ENCODE measurements at places on chromosomes 11 and 22.
A peak's percentile ranks its signal among the peaks of the same experiment; 100 is the strongest.

DNA sequence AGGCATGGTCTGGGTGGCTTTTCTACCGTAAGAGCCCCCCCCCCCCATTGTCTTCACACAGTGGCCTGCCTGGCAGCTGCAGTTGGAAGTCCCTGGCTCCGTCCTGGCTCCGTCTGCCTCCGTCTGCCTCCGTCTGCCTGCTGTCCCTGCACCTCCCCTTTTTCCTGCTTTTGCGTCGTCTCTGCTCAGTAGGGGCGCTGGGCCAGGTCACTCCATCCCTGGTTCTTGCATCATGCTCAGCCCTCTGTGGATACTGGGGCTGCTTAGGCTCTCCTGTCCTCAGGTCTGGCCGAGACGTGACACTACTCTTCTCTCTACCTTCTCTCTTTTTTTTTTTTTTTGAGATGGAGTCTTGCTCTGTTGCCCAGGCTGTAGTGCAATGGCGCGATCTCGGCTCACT is 27.8 kb downstream of the AP2A2 start:
- DNase-seq: no peak

GRCh38 chr11:91921974-91922373 is 302.6 kb upstream of the FAT3 start:
- DNase-seq: no peak

- peak; percentile 82 for DNase-seq
Observed at GRCh38 chr22:32839831-32840584, 38.5 kb downstream of the TIMP3 start.

DNA sequence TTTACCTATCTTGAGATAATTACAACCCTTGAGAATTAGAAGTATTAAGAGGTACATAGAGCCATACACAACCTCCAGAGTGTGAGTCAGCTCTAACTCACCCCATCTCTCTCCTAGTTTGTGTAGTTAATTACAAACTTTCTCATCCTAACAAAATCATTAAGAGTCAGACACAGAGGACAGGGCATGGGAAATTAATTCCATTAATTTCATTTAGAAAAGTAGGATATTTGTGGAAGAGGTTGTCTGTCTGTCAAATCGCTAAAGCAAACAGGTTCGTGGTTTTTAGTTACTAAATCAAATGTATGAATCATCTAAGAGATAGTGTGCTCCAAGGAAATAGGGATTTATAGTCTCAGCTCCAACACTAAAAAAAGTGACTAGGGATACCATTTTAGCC is 1261.4 kb upstream of the TENM4 start:
- DNase-seq: no peak

GRCh38 chr11:113553235-113553634 is 78.0 kb upstream of the DRD2 start:
- DNase-seq: peak; percentile 69

DNA sequence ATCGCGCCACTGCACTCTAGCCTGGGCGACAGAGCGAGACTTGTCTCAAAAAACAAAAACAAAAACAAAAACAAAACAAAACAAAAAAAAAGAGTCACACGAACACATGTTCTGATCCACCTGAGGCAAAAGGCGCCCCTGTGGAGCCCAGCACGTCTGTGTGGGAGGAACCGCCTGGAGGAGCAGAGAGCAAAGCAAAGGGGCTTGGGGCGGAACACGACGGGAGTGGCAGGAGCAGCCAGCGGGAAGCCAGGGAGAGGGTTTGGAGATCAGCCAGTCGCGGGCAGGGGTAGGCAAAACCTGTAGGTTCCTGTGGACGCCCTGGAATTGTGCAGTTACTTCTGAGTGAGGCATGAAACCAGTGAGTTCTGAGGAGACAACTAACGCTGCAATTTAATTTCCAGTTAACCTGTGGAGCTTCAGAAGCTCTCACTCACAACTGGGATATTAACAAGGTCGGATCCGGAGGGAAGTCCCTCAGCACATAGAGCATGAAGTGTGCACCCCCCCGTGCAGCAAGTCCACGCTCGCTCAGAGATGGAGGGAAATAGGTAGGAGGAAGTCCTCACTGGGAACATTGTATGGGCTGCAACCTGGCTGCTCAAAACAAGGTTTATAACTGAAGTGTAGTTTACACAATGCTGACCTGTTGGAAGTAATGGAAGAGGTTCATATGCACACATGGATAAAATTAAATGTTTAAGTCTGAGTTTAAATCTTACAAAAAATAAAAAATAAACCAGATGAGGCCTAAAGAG is 13.2 kb upstream of the USP18 start:
- DNase-seq: no peak

DNA sequence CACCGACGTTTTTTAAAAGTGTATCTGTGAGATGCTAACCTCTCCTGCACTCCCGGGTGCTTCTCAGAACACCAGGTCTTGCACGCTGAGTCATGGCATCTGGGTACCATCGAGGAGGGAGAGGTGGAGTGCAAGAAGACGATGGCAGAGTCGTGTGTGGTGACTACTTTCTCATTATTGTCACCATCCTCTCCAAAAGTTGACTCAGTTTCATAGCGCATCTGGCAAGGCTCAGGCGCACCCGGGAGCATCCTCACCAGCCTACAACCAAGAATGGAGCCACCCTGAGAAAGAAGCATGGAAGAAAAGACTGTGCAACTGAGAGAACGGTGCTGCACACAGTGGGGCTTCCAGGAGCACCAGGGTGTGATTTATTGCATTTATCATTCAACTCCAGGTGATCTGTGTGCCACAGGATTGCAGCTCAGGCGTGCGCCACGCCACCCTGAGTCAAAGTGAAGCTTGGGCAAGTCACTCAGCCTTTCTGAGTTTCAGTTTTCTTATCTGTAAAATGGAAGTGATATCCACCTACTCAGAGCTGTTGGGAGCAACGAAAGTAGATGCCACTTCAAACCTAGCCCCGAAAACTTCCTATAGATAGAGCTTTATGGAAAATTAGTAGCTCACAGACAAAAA is 65.4 kb downstream of the LINC01488 start:
- no peak for DNase-seq

DNA sequence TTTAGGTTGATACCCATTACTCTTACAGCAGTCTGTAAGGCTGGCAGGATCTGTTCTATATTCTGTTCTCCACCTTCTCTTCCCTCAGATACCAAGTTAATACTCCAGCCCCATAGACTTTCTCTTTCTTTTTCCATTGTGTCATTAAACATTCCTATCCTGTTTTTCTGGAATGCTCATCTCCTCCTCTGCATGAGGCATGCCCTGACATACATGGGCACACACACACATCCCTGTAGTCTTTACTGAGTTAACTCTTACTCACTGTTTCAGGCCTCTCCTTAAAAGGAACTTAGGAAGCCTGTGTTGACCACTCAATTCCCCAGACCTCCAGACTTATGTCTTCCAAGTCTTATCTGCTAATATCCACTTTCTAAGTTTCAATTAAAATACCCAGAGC is 476.8 kb downstream of the METTL15 start:
- DNase-seq: no peak

DNA sequence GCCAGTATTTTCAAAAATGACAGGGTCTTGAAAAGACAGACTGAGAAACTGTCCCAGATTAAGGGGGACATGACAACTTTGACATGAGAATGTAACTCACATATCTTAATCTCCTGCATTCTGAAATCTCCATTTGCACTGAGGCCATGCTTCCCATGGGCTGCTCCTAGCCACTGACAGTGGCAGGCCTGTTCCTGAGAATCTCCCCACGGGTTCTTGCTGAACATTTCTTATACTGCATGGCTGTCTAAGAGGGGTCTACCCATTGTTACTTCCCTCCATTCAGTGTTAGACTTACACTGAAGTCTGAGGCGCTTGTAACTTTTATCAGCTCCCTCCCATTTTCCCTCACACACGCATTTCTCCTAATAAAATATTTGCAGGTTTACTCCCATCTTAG is 1.5 kb downstream of the CEP295 start:
- DNase-seq: no peak

GRCh38 chr11:117606790-117607189 is 190.2 kb downstream of the DSCAML1 start:
- DNase-seq: no peak

DNA sequence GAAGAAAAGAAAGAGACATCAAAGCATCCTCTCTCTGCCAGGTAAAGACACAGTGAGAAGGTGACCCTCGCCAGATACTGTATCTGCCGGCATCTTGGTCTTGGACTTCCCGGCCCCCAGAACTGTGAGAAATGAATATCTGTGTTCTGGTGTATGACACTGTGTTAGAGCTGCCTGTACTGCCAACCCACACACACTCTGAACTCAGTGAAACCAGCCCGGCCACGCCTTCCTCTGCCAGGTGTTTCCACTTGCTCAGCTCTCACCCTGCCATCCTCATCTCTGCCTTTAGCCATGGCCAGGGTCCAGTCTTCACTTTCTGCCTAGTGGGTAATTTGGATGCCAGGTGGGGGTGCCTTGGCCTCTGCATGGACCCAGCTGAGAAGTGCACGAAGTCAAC is 24.0 kb downstream of the CBX7 start:
- no peak for DNase-seq

GRCh38 chr22:46045459-46046298 is 68.7 kb upstream of the WNT7B start:
- no peak for DNase-seq

GRCh38 chr22:47773635-47774034 is 1011.2 kb downstream of the TBC1D22A start:
- DNase-seq: no peak

DNA sequence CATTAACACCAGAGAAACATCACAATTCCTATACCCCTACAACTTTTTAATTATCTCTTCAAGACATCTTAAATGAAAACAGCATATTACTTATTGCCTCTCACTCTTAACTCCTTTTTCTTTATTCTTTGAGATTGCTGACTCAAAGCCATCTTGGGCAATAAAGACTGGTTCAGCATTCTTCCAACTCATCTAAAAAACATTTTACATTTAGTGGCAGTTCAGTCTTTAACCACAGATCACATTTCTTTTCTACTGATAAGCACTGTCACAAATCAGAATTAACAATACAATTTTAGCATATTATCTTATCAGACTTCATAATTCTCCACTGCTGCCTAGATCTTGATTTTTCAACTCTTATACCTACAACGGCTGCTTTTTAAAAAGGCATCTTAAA is 34.0 kb downstream of the SIK3 start:
- no peak for DNase-seq

DNA sequence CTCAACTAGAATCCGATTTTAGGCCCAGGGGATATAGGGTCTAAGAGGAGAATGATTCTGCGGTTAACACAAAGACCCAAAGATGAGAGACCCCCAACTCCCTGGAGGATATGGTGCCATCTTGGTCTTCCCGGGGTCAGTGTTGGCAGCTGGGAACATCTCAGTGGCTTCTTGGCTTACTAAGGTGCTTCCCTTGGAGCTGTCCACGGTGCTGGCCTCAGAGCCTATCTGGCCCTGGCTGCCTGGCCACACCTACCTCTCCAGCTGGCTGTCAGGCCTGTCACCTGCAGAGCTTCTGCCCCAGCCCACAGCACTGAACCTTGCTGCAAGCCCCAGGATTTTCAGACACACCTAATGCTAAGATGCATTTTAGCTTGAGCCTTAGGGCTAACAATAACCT is 70.7 kb upstream of the THY1 start:
- no peak for DNase-seq

GRCh38 chr22:46065691-46066454 is 84.5 kb upstream of the PPARA start:
- DNase-seq: no peak

- no peak for DNase-seq
Observed at GRCh38 chr11:12045914-12046635, 37.6 kb upstream of the DKK3 start.

DNA sequence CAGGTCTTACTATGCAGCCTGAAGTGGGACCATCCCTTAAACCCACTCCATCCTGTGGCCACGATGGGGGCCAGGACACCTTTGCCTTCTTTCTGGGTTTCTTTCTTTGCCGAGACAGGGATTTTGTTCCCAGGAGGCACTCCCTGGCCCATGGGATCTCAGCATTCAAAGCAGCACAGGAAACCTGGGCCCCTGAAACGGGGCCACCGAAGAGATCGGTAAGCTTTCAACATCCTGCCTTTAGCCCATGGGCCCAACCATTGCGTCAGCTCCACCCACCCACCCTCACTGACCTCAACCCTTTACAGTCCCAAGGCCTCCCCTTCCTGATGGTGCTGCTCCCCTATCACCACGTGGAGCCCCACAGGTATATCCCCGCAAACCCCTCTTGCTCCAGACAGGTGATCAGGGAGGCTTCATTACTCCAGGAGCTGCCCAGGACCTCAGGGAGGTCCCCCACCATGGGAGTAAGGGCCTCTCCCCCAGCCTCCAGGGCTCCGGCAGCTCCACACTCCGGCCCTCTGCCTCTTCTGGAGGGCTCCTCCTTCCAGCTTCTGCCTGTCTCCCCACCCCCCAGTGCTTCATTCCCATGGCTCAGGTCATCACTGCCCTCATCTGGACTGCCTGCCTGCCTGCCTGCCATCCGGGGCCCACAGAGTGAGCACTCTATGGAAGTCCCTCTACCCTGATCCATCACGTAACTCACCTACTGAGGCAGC is 42.0 kb upstream of the TUB start:
- DNase-seq: no peak

GRCh38 chr11:33052231-33052630 is 12.9 kb downstream of the TCP11L1 start:
- DNase-seq: no peak

DNA sequence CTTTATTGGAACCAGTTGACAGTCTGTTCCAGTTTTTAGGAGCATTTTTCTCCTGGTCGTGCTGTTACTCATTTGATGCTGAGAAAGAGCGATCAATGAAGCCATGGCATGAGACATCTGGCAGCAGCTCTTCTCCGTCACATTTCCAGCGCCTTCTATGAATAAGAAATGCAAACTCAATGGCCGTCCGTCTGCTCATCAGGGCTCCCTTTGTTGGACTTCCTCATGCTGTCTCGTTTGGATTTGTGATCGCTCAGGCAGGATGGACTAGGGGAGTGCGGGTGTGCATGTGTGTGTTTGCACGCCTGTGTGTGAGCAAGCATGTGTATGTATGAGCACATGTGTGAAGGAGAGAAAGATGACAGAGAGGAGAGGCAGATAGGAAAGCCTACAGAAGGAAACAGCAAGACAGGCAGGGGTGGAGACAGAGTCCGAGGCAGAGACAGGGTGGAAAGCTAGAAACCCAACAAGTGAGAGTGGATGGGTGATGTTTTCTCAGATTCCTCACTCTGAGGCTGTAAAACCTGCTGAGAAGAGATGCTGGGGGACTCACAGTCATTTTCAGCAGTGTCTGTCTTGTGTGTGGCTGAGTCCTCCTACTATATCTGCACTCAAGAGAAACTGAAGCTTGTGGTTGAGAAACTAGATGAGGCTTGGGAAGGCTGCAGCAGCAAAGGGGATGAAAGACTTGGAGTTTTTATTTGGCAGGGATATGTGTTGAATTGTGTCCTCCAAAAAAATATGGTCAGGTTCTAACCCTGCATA is 56.0 kb upstream of the CLMP start:
- DNase-seq: no peak

GRCh38 chr11:108698844-108699642 is 34.2 kb downstream of the DDX10 start:
- no peak for DNase-seq

- no peak for DNase-seq
Observed at GRCh38 chr22:31566484-31566883, 70.1 kb downstream of the SFI1 start.
